Activated CD4-positive, alpha-beta T cell treated with anti-CD3 and anti-CD28 coated beads for 48 hours (primary cell): ENCODE measurements at places on chromosomes 5 and 9.

DNA sequence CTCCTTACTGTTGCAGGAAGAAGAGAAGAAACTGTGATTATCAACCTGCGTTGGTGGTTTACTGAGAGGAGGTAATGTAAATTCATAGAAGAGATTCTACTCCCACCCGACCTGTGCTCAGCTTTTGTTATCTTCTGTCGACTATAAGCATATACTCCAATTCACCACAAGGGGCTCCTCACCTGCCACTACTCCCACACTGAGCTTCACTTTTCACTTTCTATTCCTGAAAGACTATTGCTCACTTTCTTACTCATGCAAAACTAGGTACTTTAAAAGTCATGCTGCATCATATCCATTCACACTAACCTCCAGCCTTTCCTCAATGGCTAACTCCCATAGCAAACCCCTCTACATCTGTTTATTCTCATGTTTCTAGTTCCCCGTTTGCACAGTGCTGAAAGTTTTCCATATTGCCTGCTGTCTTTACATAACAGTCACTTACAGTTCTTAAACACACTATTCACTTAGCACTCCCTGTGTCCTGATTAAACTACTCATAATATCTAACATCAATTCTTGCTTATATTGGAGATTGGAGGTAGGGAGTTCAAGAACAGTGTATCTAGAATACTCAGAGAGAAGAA, 1062.6 kb downstream of the NR2F1-AS1 start:
- peak; percentile 3 for DNase-seq

DNA sequence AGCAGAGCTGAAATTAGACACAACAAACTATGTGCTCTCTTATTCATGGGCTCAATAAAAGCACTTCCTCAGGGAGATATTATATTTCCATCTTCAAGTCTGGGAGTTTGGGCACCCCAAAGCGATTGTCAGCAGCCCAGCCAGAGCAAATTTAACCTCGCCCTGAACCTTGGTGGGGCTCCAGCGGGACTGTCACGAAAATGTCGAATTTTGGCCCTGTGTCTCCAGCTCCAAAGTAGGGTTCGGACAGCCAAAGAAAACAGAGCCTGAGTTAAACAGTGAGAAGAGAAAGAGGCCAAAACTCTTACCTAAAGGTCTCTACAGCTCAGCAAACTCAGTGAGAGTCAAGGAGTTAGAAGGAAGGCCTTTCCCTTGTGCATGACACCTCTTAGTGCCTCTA, 432.9 kb downstream of the SPATA31D1 start:
- no peak for DNase-seq

- DNase-seq = no peak
Observed at GRCh38 chr5:140358738-140359310, 1.2 kb upstream of the SLC4A9 start.

GRCh38 chr5:10337986-10338385, 15.5 kb upstream of the MARCHF6 start:
- DNase-seq = no peak

DNA sequence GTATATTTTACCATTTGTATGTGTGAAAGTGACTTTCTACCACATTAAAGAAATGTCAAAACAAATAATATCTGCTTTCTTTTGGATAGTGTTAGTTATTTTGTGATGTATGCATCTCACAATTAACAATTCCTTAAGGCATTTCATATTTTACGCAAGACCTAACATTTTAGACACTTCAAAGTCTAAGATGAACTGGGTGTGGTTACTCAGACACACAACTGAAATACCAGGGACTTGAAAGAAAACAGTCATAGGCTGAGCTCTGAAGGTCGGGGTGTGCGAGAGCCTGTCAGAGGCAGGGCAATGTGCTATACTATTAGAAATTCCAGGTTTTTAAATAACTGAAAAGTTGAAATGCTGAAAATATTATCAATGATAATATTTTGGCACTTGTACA, 44.5 kb upstream of the ZNF622 start:
- DNase-seq = no peak

GRCh38 chr9:23502004-23502403, 324.0 kb downstream of the ELAVL2 start:
- no peak for DNase-seq

DNA sequence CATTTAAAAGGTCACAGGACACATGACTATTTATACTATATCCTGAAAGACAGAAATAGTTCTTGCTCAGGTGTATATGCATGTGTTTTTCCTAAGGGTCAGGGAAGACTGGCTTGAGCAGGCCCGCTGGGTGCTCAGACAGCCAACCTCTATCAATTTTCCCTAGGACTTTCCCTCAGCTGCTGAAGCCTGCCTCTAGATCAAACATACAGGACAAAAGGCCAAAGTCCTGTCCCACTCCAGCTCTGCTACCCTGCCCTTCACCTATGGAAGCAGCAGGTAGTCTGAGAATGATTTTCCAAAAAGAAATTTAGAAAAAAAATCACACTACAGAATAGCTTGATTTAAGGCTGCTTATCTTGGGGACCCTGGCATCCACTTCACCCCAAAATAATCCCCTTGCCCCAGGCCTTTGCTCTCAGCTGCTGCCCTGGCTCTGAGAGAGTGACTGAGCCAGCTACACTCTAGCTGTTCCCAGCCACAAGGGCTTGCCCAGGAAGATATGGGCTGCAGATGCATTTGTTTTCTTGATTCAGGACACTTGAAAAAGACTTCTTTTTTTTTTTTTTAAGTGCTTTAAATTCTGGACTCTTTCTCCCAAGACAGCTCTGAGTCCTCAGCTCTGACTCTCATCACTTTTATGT, 42.5 kb downstream of the KLHL3 start:
- DNase-seq = no peak

DNA sequence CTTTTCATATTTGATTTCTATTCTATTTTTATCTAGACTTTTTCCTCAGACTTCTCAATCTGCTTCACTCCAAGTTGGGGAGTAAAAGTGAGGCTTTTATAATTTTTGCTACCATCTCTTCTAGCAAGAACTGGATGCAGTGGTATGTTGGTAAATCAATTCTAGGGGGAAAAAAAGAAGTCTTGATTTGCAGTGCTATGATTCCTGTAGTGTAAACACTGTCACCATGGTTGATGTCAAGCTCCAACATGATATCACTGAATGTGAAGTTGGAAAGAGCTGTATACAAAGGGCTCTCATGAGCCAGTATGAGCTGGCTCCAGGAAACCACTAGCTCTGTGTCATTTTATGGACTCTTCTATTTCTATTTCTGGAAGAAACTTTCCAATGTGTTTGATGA, 439.2 kb downstream of the NTRK2 start:
- DNase-seq = no peak

DNA sequence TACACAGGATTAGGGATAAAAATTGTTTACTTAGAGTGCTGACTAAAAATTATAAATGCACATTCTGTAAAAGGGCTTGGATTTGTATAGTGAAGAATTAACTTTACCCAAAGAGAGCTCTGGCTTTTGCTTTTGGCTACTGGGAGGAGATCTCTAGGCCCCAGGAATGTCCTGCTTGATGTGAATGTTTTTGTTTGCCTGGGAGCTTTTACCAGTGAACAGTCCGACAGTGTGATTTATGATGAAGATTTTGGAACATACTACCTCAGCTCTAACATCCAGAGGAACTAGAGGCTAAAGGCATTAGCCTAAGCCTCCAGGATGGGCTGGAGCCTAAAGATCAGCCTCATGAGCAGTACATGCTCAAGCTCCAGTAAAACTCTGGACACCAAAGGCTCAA, 103.7 kb upstream of the RFX3 start:
- DNase-seq = no peak

DNA sequence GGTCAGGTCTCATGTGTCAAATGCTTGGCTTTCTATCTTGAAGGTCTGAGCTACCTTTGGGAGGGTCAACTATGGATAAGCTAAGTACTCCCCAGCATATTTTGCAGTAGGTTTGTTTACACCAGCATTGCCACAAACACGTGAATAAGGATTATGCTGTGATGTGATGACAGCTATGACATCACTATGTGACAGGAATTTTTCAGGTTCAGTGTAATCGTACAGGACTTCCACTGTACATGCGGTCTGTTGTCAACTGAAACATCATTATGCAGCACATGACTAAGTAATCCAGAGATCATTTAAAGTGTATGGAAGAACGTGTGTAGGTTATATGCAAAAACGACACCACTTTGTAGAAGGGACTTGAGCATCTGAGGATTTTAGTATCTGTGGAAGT, 104.0 kb downstream of the FSTL4 start:
- no peak for DNase-seq

DNA sequence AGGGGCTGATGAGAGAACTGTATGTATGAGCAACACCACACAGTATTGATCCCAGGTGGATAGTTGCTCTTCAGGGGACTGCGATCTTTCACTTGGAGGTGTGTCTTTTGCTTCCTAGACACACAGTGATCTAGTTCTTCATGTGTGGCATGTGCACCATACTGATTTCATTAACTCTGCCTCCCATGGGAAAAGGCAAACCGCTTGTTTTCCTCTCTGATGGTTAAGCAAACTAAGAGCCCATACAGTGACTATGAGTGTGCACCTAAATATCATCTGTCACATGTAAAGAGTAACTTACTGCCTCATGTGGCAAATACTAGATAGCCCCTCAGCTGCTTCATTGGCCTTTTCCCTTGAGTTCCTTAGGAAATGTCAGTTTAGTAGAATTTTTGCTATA, 147.3 kb downstream of the TLE4 start:
- no peak for DNase-seq

- no peak for DNase-seq
Observed at GRCh38 chr9:124130277-124131075, 118.9 kb downstream of the LHX2 start.

DNA sequence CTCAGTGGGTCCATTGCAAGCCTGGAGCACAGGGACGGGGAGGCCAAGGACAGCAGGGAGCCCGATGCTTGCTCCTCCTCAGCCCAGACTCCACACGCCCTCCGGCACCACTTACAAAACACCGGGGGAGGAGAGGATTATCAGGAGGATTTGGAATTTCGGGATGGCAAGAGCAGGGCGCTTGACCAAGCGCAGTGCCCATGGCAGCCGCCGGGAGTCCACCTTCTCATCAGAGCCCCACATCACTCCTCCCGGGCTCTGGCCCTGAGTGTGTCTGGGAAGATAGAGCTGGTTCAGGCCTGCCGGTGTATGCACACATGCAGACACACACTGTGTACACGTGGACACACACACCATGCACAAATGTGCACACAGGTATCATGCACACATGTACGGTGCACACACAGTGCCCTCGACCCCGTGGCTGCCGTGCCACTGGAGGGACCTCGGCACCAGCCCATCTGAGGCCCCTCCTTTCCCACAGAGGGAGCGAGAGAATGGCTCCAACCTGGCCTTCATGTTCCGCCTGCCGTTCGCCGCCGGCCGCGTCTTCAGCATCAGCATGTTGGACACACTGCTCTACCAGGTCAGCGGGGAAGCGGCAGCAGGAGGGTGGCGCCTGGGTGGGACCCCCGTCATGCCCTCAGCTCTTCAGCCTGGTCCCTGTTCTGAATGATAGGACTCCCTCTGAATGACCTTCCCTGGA, 81.7 kb downstream of the KCNT1 start:
- DNase-seq = no peak

DNA sequence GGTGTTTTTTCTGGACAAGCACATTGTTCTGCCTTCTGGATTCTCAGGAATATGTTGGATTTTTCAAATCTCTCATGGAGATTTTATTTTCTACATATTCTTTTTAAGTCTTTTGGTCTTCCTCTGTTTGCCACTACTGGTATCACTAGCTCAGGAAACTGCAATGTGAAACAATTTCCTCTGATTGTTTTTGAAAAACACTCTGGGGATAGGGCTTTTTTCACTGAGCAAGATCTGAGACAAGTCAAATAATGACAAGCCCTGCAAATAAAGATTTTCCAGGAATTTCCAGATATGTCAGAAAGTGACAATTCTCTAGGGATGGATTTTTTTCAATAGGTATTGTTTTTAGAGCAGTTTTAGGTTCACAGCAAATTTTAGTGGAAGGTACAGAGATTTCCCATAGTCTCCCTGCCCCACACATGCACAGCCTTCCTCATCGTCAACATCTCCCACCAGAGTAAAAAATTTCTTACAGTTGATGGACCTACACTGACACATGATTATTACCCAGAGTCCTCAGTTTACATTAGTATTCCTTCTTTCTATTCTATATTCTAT, 86.9 kb upstream of the TMEM161B start:
- no peak for DNase-seq

DNA sequence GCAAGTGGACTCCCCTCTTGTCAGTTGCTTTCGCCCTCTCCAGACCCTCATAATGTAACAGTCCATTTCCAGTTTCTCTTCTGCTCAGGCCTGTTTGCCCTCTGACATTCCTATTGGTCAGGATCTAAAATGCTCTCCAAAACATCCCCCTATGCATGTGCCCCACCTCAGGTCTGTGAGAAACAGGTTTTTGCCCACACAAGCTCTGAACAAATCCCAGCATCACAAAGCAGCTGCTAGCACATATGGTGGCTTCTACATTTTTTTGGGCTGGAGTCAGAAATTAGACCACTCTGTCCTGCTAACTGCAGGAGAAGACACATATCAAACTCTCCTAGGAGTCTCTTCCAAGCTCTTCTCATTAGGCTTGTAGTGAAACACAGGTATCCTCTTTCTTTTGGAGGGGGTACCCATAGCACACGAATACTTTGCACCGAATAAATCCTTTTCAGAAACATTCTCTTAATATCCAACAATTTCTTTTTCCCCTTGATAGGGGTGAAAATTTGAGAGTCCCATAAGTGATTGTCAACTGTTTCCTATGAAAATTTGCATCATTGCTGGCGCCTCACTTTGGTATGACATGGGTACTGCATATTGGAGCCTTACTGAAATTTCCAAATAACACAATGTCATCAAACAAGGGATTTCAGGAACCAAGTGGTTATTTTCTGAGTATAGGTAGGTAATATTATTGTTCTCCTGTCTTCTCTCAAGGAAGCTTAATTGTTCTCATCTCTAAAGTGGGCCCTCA, 19.3 kb upstream of the HSPA9 start:
- DNase-seq = no peak

DNA sequence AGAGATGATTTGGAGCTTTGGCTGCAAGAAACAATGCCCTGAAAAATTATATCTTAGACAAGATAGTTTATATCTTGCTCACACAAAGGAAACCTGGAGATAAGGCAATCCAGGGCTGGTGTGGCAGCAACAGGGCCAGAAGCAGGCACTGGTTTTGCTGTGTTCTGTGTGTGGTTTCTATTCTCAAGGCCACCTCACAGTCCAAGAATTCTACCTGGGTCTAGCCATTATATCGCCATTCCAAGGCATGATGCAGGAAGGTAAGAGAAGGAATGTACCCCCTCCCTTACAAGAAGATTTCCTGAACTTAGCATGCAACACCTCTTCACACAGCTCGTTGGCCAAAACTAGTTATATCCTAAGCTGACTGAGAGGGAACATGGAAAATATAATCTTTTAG, 74.5 kb upstream of the MEGF10 start:
- no peak for DNase-seq
